Kasumi-1 (cell line): ENCODE measurements at places on chromosomes 6 and 20.

DNA sequence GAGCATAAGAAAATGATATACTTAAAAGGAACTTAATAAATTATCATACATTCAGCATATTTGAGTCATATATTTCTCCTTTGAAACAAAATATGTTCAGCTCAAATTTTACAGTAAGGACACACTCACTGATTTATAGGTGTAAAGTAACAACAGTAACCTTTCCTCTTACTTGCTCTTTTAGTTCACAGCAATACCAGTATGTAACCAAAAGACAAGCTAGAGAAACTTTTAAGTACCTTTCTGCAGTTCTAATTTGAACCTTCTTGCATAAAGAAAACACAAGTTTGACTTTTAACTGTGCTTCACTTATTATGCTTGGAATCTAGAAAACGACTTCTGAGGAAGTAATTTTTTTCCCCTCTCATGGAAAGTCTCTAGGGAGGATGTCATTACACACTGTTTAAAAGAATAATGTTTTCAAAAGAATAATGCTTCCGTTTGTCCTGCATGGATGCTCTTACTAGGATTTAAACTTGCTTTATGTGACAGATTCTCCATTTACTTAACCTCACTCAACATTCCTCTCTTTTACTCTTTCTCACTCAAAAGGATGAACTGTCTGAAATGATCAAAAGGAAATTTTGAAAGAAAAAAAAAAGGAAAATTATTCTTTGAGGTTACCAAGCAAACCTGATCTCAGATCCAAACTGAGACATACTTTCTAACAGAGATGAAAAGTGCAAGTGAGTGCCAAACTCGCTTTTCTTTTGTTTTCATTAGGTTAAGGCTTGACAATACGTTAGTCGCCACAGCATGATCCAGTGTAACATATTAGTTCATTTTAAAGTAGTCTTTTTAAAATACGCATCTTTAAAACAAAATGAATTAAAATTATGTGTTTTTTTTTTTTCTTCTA, 22.4 kb upstream of the CALHM6 start:
- no peak for DNase-seq

GRCh38 chr6:15439410-15440025, 193.6 kb downstream of the JARID2 start:
- peak; percentile 45 for DNase-seq

GRCh38 chr20:19974630-19975435, 42.3 kb upstream of the NAA20 start:
- DNase-seq: peak; percentile 39

DNA sequence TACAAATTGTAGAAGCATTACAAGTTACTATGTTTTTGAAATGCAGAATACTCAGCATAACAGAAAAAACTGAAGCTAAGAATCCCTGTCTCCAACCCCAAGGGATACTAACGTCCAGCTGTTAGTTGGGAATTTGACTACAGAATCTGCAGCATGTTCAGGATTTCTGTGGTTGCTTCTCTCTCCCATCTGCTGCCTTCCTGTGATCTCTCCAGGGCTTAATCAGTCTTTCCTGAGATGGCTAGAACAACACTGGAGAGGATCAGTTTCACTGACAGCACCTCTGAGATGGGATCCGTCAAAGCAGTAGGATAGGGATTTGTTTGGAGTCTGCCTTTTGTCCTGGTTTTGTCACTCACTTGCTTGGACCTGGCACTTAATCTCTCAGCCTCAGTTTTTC, 73.3 kb upstream of the NUP153 start:
- DNase-seq: no peak

GRCh38 chr20:8033151-8033841, 13.7 kb upstream of the TMX4 start:
- no peak for DNase-seq

DNA sequence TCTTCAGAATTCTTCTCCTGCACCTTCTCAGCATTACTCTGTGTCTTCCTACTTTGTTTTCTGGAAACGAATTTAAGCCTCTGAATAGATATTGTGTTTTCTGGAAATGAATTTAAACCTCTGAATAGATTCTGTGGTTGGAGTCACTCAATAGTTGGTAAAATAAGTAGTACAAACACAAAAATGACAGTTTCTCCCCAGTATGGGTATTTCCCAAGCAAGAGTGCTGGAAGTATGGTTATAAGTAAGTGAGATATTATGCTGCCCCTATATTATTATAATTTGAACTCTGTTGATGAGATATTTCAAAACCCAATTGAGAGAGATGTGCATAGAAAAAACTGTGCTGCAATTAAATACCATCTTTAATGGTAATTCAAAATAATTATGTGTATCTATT, 94.9 kb downstream of the TINAG start:
- DNase-seq: no peak

DNA sequence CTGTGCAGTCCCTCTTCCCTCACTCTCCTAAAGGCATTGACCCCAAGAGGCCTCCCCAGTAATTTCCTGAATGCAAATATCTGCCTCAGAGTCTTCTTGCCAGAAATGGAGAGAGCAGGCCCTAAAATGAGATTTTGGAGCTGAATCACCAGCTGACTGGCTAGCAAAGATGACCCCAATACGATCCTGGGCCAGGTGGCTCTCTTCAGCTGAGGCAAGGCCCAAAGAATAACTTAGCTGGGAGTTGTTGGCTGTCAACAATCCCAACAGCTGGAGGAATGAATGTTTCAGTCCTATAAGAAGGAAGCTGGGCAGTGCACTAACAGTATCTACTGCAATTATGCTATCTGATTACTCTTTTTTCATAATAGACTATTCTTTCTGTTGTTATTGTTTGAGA, 37.2 kb upstream of the VGLL2 start:
- DNase-seq: no peak

GRCh38 chr6:2134554-2134953, 110.9 kb downstream of the GMDS start:
- no peak for DNase-seq

DNA sequence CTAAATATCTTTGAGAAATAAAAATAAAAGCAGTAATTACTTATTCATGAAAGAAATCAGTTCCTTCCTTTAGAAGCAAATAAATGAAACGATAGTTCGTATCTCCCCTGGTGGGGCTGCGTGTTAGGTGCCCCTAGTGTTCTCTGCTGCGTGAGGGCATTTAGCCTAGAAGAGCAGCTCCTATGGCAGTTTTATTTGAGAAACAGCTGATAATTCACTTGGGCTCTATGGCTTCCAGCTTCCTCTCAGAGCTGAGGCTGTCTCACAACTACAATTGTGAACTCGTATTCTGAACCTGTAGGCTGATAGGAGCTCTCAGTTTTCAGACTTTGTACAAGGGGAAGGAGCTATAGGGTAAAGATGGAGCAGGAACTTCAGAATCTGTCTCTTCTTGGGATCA, 540.0 kb upstream of the MAP3K7 start:
- DNase-seq: no peak

- no peak for DNase-seq
Observed at GRCh38 chr20:46118481-46119020, 437 bp downstream of the CD40 start.

DNA sequence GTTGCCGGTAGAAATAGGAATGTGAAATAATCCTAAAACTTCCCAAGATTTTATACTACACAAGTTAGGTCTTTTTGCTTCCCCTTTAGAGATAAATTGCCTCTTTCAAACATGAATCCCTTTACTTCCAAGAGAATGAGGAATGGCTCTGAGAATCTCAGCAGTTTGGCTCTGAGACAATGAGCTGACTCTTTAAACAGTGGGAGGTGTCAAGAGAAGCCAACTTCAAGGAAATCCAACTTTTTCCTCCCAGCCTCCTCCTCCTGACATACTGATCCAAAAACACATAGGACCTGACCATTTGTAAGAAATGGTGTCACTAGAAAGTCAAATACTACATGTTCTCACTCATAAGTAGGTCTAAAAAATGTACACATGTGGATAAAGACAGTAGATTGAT, 154.2 kb downstream of the ALDH8A1 start:
- no peak for DNase-seq

DNA sequence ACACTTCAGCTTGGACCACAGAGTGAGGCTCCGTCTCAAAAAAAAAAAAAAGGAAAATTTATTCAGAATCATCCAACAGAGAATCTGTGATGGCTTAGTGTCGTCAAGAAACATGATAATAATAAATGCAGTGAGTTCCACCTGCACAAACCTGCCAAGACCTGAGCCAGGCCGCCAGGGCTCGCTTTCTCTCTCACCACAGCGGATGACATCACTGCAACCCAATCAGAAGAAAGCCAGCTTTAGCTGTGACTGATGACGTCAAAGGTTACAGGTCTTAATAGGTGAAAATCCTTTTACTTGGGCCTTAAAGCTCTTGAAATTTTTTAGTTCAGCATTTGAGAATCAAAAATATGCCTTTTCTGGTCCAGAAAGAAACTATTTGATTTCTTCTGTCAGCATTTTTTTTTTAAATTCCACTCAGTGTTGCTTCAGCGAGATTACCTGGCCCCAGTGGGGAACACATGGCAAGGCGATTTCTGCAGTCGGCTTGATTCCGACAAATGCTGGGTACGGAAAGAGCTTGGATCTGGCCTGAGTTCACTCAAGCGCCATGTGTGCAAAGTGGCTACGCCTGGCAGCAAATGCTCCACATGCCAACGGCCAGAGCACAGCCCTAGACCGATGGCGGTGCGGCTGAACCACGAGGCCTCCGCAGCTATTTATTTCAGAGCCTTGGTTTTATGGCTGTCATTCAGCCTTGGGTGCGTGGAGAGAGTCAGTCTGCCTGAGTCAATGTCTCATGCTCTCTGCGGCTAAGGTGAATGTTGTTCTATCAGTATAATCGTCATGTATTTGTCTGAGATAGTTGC, 105.7 kb upstream of the QKI start:
- DNase-seq: no peak

DNA sequence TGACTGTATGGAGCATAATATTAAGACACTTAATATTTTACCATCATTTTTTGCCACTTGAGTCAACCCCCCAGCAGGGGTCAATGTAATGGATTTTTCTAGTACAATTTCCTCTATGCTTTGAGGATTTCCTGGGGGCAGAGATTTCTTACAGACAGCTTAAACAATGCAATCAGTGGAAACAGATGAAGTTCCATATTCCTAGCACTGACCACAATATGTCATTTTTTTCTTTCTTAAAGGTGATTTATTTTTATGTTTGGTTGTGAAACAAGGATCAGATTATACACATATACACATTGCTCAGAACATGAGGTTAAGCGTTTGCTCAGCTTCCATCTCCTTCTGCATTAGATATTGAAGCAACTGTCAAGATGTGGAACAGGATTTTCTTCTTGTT, 82.0 kb upstream of the ID4 start:
- no peak for DNase-seq

GRCh38 chr6:135731116-135731515, 120.4 kb upstream of the PDE7B start:
- no peak for DNase-seq

DNA sequence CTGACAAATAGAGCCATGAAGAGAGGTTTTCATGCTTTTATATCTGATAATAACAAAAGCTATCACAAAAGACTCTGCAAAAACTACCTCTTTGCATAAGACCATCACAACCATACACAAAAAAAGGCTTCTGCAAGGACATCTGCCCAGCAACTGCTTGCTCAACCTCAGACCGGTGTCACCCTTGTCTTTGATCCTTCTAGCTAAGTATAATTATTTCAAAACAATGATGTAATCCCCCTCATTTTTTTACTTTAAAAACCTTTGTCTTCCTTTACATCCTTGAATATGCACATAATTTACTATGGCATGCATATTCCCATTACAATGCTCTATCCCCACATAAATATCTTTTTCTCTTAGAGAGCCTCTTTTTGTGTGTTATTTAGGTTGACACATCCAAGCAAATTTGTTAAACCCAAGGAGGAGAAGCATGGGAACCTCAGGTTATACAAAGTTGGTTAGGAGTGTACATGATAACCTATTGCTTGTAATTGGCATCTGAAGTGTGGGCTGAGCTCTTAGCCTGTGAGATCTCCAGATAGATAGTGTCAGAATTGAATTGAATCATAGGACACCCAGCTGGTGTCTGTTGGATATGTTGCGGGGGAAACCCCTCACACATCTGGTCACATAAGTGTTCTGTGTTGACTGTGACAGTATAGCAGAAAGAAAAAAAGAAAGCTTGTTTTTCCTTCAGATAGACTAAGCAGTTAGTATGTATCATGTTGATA, 20.7 kb upstream of the CGA start:
- no peak for DNase-seq

- DNase-seq: no peak
Observed at GRCh38 chr6:73062130-73062529, 163.2 kb downstream of the KHDC1L start.

GRCh38 chr20:20737158-20737557, 24.7 kb upstream of the RALGAPA2 start:
- peak; percentile 17 for DNase-seq

DNA sequence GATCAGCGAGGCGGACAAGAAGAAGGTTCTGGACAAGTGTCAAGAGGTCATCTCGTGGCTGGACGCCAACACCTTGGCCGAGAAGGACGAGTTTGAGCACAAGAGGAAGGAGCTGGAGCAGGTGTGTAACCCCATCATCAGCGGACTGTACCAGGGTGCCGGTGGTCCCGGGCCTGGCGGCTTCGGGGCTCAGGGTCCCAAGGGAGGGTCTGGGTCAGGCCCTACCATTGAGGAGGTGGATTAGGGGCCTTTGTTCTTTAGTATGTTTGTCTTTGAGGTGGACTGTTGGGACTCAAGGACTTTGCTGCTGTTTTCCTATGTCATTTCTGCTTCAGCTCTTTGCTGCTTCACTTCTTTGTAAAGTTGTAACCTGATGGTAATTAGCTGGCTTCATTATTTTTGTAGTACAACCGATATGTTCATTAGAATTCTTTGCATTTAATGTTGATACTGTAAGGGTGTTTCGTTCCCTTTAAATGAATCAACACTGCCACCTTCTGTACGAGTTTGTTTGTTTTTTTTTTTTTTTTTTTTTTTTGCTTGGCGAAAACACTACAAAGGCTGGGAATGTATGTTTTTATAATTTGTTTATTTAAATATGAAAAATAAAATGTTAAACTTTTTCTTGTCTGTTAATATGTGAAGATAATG, 2.2 kb downstream of the HSPA1B start:
- DNase-seq: peak; percentile 66

DNA sequence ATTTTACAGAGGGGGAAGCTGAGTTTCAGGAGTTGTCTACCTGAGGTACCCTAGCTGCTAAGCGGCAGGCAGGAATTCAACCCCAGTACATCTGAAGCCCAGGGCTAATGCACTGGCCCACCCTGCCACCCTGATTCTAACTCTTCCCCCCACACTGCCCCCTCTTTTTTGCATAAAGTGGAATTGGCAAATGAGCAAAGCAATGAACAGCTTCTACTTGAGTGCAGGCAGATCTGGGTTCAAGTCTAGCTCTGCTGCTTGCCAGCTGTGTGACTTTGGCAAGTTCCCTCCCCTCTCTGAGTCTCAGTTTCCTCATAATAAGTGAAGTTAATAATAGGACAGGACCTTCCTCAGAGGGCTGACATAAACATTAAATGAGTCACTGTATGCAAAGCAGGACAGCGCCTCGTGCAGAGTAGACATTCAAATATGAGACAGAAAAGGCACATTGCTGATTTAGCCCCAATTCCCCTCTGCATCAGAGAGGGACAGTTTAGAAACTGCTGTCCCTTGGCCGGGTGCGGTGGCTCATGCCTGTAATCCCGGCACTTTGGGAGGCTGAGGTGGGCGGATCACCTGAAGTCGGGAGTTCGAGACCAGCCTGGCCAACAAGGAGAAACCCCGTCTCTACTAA, 4.7 kb downstream of the ADA start:
- DNase-seq: peak; percentile 66

- DNase-seq: no peak
Observed at GRCh38 chr6:152244998-152245630, 392.0 kb downstream of the SYNE1 start.
